Fibroblast of gingiva (primary cell): ENCODE measurements at places on chromosomes 7 and 10.
A peak's percentile ranks its signal among the peaks of the same experiment; 100 is the strongest.

GRCh38 chr7:75658802-75659201, 79.9 kb downstream of the HIP1 start:
- no peak for DNase-seq

- peak; percentile 57 for DNase-seq
These were observed 3.8 kb downstream of the HILPDA start for GRCh38 chr7:128459394-128459878.

DNA sequence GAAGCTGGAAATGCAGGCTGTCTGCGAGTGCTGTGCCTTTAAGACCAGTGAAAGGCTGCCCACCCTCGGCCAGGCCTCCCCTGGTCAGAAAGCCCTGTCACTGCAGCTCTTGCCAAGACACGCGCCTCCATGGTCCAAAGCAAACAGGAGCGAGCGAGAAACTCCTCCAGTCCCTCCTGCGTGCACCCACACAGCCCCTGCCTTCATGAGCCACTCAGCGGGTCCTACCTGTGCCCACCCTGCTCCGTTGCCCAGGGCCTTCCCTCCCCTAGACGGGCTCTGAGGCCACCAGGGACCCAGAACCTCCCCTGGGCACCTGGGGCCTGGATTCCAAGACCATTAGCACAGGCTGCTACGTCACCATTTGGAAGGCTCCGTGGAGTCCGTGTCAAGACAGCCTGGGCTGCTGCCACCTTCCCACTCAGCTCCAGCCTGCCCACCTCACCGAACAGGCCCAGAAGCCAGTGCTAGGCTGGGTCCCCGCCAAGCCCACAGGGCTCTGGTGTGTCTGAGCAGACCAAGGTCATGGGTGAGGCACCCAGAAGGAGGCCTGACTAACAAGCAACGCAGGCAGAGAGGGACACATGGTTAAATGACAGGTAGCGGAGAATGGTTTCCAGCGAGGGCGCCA, 144.5 kb downstream of the NEURL1 start:
- peak; percentile 75 for DNase-seq

GRCh38 chr10:90293616-90294015, 564.2 kb downstream of the HTR7 start:
- DNase-seq = no peak

DNA sequence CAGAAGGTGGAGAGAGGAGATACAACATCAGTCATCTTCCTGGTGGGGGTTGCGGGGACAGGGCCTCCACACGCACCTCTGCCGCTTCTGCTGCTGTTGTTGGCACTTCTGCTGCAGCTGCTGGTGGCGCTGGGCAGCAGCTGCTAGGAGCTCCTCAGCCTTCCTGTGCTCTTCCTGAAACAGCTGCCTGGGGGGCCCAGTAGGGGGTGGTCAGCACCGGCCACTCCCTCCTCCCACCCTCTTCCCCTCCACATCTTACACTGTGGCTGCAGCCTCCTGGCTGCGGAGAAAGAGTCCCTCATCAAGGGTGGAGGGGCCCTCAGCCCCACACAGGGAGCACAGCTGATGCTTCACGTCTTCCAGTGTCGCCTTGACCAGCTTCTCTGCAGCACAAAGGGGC, 9.9 kb downstream of the SYCE1 start:
- no peak for DNase-seq

GRCh38 chr10:130740166-130740565, 571.4 kb downstream of the TCERG1L start:
- no peak for DNase-seq

GRCh38 chr7:27704422-27705199, 35.4 kb upstream of the TAX1BP1 start:
- DNase-seq = no peak

- no peak for DNase-seq
These were observed 19.6 kb downstream of the GIMAP4 start for GRCh38 chr7:150586785-150587152.

GRCh38 chr7:2014391-2015241, 218.1 kb downstream of the MAD1L1 start:
- DNase-seq = no peak

- no peak for DNase-seq
These were observed 69.8 kb downstream of the CTTNBP2 start for GRCh38 chr7:117803476-117803875.

DNA sequence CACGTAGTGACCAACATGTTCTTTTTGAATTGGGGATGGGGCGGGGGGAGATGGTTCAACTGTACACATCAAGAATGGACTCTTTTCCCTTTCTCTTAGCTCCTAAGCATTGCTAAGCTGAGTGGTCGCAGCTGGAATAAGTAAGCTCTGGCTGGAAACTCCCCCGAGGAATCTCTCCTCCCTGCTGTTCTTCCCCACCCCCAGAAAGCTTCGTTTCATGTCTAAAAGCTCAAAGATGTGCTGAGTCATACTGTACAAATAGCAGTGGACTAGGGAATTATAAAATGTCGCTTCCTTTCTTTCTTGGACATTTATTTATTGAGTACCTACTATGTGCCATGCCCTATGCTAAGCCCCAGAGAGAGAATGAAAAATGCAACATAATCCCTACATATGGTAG, 191.1 kb upstream of the ADO start:
- DNase-seq = no peak
